NCI-H345 (cell line): ENCODE measurements at places on chromosomes 16 and 17.

- DNase-seq: no peak
These were observed 4.3 kb upstream of the STAT5A start for GRCh38 chr17:42284024-42284369.

GRCh38 chr17:75319904-75320691 lies 30.9 kb upstream of the SLC25A19 start:
- no peak for DNase-seq

GRCh38 chr16:55835581-55835980 lies 2.7 kb upstream of the CES1 start:
- DNase-seq: no peak

DNA sequence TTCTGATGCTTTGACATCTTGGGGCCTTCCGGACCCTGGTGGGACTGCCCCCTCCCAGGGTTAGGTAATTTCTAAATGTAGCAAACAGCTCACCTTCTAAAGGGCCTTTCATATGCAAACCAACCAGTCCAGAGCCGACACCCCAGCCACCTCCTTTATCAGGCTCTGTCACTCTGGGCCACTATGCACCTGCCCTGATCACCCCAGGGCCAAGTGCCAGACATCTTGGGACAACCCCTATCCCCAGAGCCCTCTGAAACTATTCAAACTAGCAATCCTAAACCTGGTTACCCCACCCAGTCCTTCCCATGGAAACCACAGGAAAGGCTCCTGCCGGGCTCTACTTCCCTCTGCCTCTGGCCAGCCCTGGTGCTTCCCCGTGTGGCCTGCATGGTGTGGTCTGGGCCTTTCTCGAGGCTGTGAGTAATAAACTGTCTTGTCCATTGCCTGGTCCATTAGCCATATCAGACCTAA lies 91.2 kb upstream of the TNRC6C start:
- no peak for DNase-seq

DNA sequence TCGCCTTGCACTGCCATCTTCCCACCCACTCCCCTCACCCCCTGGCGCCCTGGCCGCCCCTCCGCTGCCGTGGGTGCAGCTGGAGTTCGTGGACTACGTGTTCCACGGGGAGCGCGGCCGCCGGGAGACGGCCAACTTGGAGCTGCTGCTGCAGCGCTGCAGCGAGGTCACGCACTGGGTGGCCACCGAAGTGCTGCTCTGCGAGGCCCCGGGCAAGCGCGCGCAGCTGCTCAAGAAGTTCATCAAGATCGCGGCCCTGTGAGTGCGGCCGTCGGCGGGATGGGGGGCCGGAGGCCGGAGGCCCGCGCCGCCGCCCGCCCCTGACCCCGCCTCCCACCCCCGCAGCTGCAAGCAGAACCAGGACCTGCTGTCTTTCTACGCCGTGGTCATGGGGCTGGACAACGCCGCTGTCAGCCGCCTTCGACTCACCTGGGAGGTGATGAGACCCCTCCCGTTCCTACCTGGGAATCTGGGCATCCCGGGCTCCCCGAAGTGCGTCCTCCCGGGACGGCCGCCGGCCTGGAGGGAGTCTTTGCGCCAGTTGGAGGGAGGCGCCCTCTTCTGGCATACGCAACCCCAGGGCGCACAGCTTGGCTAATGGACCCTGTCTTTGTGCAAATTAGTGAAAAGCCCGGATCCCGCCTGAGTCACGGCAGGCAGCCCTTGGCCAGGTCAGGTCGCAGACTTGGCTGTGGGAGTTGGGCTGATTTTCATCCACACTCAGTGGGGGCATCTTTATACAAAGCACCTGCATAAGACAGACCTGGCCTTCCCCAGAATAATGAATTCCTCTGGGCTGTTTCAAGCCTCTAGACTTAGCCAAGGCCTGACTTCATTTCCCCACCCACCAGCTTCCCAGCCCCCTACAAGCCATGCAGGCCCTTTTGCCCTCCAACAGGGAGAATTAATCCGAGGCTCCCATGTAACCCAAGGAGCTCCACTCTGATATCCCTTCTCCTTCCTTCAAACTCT lies 14.3 kb downstream of the RAPGEFL1 start:
- peak; percentile 70 for DNase-seq

DNA sequence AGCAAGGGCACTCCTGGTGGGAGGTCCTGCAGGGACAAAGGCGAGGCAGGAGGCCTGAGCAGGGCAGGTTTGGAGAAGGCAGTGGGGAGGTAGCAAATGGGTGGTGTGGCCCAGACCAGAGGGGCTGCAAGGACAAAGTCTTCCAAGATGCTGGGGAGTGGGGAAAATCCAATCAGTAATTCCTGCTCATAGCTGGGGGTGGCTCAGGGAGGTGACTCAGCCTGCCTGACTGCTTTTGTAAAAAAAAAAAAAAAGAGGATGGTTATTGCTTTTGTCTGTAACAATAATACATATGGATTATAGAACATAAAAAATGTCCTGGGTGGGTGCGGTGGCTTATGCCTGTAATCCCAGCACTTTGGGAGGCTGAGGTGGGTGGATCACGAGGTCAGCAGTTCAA lies 5.2 kb downstream of the IL34 start:
- DNase-seq: no peak

- no peak for DNase-seq
These were observed 136.9 kb upstream of the EEF2KMT start for GRCh38 chr16:5234295-5235050.

GRCh38 chr17:74816905-74817620 lies 40.9 kb upstream of the NAT9 start:
- no peak for DNase-seq

DNA sequence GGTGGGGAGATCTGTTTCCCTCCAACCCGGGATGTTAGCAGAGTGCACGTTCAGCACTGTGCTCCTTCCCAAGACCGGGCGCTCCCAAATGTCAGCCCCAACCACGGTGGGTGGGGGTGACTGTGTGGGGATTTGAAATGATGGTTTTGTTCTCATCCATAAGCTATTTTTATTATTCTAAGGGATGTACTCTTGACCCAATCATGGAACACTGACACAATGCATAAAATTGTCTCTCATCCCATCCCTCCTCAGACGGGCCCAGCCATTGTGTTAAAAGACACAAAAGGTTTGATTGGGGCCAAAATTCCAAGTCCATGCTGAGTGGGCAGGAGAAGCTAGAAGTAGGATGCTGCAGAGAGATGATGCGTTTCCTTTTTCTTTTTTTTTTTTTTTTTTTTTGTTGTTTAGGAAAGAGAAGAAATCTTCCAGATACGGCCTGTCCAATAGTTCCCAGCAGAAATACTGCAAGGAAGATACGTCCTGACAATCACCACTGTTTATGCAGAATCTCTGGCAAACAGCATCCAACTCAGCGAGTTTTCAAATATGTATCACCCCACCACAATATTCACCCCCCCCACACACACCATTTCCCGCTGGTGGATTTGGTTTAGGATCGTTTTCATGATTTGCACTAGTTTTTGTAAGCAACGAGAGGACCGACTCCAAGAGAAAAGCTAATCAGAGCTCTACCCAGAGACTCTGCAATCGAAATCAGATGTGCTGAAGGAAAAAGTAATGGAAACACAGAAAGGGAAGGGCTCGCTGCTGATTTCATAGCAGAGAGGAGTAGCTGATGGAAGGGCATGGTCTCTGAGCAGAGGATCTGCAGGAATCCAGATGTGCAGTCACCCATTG lies 163.5 kb upstream of the DYNLRB2 start:
- no peak for DNase-seq

- no peak for DNase-seq
These were observed 897 bp upstream of the CYGB start for GRCh38 chr17:76538281-76538931.
